Activated CD4-positive, alpha-beta T cell treated with anti-CD3 and anti-CD28 coated beads, Interleukin-2, amount 50 U/mL, for 1 hour (primary cell): ENCODE measurements at places on chromosomes 12 and 14.

GRCh38 chr12:30213166-30213565 lies 429.4 kb upstream of the TMTC1 start:
- no peak for DNase-seq

- DNase-seq, result no peak
These were observed 465.9 kb upstream of the TBX3 start for GRCh38 chr12:115149685-115150378.

- DNase-seq, result no peak
These were observed 151.6 kb downstream of the ADGRD1 start for GRCh38 chr12:131105351-131105735.

GRCh38 chr14:34059037-34059924 lies 108.4 kb upstream of the EGLN3 start:
- DNase-seq, result no peak

GRCh38 chr12:27779416-27779919 lies 565 bp upstream of the KLHL42 start:
- DNase-seq, result no peak
